ENCODE measurements at places on chromosomes 4 and X.
A peak's percentile ranks its signal among the peaks of the same experiment; 100 is the strongest.

- no peak for DNase-seq
These were observed 398.6 kb upstream of the RASGEF1B start for GRCh38 chr4:81870275-81870674.

- no peak for DNase-seq
These were observed 18.4 kb downstream of the SMS start for GRCh38 chrX:21958916-21959315.

DNA sequence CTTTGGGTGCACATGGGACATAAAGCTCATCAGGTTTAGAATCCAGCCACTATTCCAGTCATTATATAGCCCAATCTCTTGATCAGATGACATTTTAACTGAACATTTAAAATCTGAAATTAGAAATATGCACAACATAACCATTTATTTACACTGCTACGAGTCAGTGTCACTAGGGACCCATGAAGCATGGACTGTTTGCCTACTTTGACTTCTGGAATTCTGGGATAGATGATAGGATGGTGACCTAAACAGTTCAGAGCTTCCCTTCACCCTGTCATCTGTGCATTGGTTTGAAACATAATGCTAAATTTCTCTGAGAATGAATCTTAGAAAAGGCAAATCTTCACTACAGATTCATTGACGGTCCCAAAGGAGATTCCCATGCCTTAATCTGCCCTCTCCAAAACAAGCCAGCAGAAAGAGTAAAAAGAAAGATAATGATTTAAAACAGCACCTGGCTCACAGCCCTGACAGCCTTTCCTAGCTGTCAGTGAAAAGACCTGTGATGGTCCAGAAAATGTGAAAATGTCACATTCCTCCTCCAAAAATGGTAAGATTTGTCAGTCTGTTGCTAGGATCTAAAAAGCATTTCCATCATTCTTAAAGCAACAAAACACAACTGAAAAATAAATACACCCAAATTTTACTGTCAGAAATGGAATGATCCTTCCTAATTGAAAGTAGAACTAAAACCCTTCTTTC, 18.9 kb upstream of the HERC3 start:
- no peak for DNase-seq

GRCh38 chrX:121864561-121864960, 817.2 kb downstream of the GLUD2 start:
- DNase-seq = no peak

DNA sequence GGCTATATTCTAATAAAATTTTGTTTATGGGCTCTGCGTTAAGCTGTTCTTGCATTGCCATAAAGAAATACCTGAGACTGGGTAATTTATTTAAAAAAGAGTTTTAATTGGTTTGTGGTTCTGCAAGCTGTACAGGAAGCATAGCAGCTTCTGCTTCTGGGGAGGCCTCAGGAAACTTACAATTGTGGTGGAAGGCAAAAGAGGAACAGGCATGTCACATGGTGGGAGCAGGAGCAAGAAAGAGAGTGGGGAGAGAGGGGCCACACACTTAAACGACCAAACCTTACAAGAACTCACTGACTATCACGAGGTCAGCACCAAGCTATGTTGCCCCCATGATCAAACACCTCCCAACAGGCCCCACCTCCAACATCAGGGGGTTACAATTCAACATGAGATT, 74.0 kb downstream of the FHDC1 start:
- no peak for DNase-seq

DNA sequence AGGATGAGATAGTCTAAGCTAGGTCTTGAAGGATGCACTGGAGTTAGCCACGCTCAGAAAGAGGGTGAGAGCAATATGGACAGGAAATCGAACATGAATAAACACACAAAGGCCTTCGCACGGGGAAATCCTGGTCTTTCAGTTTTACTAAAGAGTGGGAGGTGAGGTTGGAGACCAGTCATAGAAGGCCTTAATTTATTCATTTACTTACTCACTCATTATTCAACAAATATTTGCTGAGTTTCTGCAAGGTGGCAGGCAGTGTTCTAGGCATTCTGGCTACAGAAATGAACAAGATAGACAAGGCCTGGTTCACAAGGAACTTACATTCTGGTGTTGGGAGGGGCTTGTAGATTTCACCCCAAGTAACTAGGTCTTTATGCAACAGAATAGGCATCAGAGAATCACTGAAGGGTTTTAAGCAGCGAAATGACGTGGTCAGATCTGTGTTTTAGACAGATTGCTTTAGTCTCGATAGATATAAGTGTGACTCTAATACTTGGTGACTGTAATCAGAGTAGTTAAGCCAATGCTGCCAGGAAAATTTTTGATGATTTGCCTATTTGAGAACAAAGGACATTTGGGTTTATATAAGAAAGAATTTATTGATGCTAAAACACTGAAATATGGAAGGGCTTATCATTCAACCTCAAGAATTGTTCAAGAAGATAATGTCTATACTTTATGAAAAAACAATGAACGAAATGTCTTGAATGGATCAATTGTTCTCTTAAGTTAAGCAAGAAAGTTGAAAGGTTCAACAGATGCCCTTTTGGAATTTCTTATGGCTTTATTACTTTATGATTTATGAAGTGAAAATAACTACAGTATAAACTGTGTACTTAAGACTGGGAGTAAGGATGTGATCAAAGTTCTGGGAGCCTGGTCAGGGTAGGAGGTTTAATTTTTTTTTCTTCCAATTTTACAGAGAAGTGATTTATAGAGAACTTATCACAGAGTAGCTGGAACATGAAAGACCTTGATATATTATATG, 184.4 kb upstream of the CASK start:
- no peak for DNase-seq

GRCh38 chr4:181998398-181999295, 244.6 kb upstream of the TENM3 start:
- no peak for DNase-seq

DNA sequence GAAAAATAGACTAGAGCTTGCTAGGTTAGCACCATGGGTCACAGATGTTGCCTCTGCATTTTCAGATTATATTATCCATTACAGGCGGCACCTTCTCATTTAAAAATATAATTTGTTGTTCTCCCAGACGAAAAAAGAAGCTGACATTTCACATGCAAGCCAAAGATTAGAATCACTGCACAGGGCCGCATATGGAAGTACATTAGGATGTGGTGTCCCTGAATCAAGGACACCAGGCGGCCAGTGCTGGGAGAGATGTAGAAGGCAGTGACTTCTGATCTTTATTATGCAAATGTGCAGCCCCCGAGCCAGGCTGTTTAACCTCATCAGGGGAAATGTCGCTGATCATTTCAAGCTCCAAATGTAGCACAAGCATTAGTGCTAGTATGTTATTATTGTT, 22.8 kb downstream of the REELD1 start:
- DNase-seq = no peak

DNA sequence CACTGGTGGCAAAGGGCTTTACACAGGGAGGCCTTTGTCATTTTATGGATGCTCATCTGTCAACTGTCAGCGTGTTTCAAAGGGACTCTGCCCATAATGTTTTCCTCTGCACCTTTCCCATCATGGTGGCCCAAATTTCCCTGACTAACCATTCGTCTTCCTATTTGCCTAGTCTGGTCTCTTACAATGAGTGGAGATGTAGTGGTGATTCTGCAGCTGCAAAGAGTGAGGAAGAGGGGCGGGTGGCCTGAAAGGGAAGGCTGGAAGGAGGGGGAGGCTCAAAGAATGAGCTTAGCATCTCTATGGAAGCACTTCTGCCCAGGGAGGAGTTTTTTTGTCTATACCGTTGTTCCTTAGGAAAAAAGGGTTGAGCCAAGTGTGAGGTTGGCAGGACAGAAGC, 447.5 kb downstream of the NKX6-1 start:
- no peak for DNase-seq

- no peak for DNase-seq
These were observed 134.5 kb downstream of the ARHGAP6 start for GRCh38 chrX:11531226-11531625.

DNA sequence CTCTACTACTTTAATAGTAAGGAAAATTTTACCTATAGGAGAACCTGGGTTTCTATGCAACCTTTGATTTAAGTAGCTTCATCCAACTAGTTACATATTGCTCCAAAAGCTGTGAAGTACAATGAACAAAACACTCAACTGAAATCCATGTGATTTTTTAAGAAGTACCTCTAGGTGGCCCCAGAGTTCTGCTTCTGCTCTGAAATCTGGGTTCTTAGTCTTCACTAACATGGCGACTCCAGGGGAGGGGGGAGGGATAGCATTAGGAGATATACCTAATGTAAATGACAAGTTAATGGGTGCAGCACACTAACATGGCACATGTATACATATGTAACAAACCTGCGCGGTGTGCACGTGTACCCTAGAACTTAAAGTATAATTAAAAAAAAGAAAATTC, 73.4 kb upstream of the MAGEB2 start:
- DNase-seq = no peak

- DNase-seq = peak; percentile 8
These were observed 984.9 kb upstream of the INTU start for GRCh38 chr4:126647756-126648397.

DNA sequence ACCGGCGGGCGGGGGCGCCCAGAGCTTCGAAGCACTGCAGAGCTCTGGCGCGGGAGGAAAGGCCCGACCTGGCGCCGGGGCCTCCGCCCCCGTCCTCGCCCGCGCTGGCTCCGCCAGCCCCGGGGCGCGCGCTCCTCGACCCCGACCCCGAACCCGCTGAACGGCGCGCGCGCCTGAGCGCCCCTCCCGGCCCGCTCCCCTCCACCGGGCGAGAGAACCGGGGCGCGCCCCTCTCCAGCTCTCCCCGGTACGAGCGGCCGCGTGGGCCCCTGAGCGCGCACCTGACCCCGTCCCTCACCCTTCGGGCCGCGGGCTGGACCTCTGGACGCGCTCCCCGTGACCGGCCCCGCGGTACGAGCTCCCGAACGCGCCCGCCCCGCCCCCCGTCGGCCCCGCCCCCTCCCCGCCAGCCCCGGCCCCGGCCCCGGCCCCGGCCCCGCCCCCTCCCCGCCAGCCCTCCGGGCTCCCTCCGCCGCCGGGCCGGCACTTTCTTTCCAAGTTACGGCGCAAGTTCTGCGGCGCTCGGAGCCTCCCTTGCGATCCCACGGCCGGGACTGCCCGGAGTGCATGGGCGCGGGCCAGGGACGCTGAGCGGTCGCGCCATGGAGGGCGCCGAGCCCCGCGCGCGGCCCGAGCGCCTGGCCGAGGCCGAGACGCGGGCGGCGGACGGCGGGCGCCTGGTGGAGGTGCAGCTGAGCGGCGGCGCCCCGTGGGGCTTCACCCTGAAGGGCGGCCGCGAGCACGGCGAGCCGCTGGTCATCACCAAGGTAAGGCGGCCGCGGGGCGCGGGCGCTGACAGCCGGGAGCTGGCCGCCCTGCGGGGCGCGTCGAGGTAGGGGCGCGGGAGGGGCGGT, at the start of gene SHROOM2:
Gene SHROOM2 (plus strand): TSS at position 486 of the 854 bp plus-strand sequence. CDS start 117 bp downstream, at position 603.
- peak; percentile 47 for DNase-seq

DNA sequence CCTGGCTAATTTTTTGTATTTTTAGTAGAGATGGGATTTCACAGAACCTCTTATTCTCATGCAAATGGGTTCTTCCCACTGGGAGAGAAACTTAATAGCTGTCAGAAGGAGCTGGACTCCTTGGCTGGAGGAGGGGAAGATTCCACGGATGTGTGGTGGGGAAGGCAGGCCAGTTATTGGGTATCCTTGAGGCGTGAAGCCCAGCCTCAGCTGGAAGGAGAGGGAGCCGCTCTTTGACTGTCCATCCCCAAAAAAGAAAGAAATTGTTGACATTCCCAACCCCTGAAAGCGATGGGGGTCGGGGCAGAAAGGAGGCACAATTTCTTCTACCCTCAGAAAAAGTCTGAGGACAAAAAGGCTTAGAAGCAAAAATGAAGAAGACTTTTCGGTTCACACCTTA, 983.1 kb upstream of the PABPC4L start:
- no peak for DNase-seq

DNA sequence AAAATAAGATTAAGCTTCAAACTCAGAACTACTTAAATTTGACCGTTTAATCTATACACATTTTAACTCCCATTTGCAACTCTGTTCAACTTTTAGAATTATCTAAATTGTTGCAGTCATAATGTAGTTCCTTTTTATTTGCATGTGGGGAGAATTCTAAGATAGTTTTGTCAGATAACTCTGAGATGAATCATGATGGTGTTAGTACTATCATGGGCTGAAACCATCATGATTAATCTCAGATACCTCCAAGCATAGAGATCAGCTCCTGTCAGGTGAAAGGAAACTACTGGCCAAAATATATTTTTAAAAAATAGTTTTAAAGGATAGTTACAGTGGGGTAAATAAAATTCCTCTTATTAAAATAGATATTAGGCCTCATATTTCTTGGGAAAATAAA, 39.0 kb downstream of the FBXO8 start:
- no peak for DNase-seq

- DNase-seq = peak; percentile 48
These were observed 22.3 kb downstream of the MORF4L2 start for GRCh38 chrX:103663981-103664762.

DNA sequence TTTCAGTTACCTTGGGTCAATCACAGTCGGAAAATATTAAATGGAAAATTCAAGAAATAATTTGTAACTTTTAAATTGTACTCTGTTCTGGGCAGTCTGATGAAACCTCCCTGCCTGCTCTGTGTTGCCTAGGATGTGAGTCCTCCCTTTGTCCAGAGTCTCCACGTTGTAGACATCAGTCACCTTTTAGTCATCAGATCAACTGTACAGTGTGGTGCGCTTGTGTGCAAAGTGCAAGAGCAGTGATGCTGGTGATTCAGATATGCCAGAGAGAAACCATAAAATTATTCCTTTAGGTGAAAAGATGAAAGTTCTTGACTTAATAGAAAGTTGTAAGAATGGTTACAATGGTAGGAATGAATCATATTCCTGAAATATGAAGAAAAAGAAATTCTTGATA, 1.4 kb downstream of the SPATA4 start:
- DNase-seq = no peak

DNA sequence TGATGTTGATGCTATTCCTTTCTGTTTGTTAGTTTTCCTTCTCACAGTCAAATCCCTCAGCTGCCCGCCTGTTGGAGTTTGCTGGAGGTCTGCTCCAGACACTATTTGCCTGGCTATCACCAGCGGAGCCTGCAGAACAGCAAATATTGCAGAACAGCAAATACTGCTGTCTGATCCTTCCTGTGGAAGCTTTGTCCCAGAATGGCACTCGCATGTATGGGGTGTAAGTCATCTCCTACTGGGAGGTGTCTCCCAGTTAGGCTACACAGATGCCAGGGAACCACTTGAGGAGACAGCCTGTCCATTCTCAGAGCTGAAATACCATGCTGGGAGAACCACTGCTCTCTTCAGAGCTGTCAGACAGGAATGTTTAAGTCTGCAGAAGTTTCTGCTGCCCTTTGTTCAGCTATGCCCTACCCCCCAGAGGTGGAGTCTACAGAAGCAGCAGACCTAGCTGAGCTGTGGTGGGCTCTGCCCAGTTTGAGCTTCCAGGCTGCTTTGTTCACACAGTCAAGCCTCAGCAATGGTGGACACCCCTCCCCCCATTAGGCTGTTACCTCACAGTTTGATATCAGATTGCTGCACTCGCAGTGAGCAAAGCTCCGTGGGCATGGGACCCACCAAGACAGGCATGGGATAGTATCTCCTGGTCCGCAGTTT, 74.9 kb downstream of the SPIN3 start:
- no peak for DNase-seq

GRCh38 chrX:94058728-94059382, 384.8 kb downstream of the FAM133A start:
- no peak for DNase-seq
